CD4-positive, alpha-beta T cell treated with Interleukin-17A for 4 hours (primary cell): ENCODE measurements at places on chromosomes 3 and 15.

GRCh38 chr15:91572110-91572509 is 281.4 kb upstream of the SLCO3A1 start:
- no peak for DNase-seq

DNA sequence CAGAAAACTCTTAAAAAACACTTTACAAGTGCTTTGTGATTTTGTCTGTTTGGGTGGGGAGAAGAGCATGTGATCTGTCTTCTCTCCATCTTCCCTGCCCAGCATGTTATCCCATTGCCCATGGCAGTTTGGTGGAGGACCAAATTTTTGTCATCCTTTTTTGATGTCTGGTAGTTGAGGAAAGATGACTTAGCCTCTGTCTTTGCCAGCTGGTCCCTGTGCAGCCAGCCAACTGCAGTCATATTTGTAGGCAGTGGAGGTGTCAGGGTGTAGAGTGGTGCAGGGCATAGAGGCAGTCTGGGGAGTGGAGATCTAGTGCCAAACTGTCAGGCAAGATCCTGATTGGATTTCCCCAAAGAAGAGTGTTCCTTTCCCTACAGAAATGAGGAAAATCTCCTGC is 40.7 kb downstream of the GASK1A start:
- DNase-seq = no peak

DNA sequence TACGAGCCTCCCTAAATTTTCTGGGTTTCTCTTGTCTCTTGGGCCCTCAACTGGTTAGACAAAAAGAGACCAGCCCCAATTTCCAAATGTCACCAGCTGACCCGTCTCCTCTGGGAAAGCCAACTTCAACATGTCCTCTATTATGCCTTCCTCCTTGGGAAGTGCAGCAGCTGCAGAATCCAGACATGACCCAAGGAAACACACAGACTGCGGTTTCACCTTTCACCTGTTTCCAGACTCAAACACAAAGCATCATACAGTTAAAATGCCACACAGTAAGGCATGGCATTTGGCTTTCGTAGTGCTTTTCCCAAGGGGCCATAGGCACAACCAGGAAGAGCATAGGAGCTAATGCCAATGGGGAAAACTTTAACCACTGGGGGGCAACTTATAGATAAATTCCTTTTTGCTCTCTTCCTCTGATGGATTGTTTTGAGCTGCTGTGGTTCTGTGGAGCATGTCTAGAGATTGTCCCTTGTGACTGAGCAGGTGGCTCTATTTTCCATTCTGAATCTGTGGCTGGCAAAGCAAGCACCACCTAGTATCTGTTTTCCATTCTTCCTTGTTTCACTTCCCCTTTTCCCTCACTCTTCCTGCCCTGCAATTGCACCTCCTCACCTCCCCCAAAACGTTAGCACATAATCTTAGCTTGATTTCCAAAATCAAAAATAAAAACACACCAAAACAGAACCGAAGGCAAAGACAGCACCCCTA is 49.3 kb downstream of the HHLA2 start:
- no peak for DNase-seq

DNA sequence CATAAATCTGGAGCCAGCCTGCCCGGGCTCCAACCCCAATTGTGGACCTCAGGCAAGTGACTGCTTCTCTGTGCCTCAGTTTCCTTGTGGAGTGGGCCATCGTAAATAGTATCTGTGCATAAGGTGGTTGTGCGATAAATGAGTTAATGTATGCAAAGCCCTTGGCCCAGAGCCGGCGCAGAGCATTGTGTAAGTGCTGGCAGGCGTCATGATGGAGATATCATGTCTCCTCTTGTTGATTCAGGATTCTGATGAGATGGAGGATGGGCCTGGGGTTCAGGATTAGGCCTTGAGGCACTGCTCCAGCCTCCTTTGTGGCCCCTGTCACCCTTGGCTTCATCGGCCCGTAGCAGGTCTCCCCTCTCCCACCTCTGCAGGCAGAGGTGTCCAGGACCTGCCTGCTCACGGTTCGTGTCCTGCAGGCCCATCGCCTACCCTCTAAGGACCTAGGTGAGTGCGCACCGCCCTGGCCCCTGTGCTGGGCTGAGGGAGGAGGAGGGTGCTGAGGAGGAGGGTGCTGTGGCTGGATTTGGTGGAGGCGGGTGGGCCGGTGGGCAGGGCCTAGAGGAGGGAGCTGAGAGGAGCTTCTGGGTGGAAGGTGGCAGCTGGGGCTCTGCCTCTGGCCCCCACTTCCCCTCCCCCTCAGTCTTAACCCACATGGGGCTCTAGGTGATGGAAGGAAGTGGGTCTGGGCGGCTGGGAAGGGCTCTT is 1.3 kb downstream of the PLA2G4B start:
- no peak for DNase-seq

DNA sequence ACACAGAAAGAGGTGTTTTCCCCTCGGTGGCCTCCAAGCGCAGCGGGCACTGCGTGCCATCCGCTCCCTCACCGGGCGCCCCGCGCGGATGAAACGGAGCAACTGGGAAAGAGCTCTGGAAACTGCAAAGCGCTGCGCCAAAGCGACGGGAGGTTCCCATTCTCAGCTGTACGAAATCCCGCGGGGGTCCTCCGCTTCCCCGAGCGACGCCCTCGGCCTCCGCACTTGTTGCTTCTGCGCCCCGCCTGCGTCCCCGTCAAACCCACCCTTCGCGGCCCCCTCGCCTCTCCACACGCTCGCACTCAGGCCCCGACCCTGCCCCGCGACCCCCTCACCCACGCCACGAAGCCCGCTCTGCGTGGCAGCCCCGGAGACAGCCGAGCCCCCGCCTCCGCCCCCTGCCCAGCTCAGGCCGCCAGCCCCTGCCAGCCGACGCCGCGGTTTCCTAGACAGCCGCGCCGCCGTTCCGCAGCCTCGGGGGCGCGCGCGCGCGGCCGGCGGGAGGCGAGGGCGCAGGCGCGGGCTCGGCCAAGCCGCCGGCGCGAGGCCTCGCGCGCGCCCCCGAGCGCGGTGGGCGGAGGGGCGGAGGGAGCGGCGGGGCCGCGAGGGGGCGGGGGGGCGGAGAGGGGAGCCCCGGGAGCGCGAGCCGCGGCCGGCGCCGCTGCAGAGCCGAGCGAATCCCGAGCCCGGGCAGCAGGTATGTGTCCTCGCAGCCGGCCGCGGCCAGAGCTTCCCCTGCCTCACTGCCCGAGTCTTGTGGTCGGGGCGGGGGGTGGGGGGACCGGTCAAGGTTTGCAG is at the start of gene TMEM266:
TSS of gene TMEM266 (plus strand) at position 666 of the 798 bp plus-strand sequence. CDS start 74,279 bp downstream, outside the sequence.
- DNase-seq = peak; percentile 23

- DNase-seq = no peak
These were observed 245.7 kb downstream of the XXYLT1 start for GRCh38 chr3:195025056-195025883.

- DNase-seq = no peak
These were observed 538.5 kb upstream of the NECTIN3 start for GRCh38 chr3:110533089-110533488.

DNA sequence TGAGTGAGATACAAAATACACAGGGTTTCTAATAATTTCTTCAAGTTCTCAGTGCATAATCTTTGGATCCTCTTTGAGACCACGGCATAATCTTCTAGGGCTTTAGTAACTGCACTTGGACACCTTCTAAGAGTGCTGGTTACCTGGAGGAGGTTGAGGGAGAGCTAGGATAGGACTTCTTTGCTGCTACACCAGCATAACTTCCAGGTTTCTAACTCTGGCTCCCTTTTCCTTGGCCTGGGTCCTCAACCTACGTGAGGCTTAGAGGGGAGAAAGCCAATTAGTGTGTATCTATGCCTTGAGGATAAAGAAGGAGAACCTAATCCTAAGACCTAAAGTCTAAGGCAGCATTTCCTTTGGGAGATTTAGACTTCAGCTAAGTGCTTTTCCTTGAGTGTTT is 184.8 kb downstream of the LSAMP start:
- no peak for DNase-seq

GRCh38 chr15:94185547-94186236 is 45.7 kb upstream of the MCTP2 start:
- no peak for DNase-seq

DNA sequence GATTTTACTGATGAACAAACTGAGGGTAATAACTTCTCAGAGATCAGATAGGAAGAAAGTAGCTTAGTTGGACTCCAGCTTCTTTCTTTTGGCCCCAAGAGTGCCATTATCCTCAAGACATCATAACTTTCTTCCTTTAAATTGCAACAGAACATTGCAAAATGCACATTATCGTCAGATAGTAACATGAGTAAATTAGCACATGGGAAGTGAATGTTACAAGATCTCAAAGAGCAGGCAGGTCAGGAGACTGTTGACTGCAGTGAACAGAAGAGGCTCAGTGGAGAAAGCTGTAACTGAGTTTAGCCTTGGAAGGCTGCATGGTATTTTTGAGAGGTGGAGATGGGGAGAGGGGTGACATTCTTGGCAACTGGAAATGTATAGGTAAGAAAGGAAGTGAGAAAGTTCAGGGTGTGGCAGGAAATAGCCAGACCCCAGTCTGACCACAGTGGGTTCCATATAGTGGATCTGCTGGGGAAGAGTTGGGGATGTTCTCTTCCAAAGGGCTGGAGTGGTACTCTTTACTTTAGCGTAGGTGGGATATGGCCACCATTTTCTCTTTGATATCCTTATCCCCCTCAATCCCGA is 307.7 kb downstream of the RPLP1 start:
- DNase-seq = peak; percentile 32

DNA sequence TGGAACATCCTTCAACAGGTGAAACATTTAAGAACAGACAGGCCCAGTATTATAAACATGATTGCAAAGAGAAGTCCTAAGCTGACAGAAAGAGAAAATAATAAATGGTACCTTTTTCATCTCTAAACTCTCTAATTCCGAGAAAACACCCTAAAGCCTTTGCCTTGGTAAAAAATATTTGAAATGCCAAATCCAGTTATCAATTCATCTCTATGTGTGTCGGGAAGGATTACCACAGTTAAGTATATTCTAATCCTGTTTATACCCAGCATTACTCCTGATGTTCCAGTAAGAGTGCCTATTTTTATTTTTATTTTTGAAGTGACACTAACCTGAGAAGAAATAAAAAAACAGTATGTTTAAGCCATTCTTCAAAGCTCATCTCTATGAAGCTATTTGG is 219.3 kb upstream of the NANOGP8 start:
- no peak for DNase-seq

- no peak for DNase-seq
These were observed 247.4 kb upstream of the TPM1 start for GRCh38 chr15:62795171-62795570.

GRCh38 chr3:77052051-77052501 is 12.2 kb downstream of the ROBO2 start:
- DNase-seq = no peak

GRCh38 chr3:191523148-191523547 is 62.2 kb downstream of the PYDC2 start:
- DNase-seq = no peak

DNA sequence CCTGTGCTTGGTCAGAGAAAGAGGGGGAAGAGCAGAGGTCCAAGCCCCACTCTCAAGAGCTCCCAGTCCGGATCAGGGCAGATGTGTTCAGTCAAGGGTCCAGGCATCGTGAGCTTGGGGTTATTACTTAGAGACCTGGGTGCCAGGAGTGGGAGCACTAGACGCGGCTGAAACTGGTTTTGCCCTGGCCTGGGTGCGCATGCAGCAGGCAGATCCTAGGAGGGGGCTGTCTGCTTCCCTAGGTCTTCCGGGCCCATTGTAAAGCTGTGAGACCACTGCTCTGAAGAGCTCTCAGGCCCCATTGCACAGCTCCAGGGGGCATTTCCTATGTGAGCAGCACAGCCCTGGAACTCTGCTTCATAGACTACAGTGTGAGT is 204.9 kb upstream of the LINGO1 start:
- no peak for DNase-seq

- DNase-seq = no peak
These were observed 63.9 kb downstream of the MCTP2 start for GRCh38 chr15:94295275-94295674.

DNA sequence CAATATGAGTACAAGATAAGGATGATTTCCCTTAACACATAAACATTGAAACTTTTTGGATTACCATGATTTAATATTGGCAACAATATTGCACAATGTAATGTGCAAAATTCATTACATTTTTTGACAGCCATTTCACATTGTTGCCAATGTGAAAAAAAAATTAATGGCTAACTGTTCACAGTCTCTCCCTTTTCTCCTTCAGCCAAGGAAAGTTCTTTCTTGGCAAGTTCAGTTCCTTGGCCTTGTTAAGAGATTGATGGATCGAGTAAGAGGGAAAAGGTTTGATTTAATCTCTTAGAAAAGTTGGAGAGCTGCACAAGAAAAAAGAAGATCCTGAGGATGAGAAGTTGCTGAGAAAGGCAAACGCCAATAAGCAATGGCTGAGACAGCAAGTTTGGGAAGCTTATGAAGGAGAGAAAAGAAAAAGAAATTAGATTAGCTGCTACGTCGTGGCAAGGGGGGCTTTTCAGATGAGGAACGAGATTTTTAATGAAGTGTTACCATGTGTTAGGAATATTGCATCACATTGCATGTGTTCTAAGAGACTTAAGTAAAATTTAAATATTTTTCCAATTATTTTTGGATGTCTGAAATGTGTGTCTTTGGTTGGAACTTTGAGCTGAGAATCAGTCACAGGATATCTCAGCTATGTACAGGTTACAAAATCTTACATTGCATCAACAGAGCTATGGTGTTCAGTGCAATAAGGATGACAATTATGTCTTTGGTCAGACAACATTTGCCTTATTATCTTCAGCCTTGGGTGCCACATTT is 61.4 kb upstream of the ZNF280D start:
- DNase-seq = no peak

- no peak for DNase-seq
These were observed 33.6 kb downstream of the SQOR start for GRCh38 chr15:45668386-45668785.
